Lung (tissue), 17 donors: ENCODE measurements at places on chromosomes 1 and 21. TPM values are rescaled to one million over a fixed set of nuclear protein-coding genes. Genes with fewer than 3 reads are reported as not detected.

EFNA4 gene
- 11.2 TPM for polyA plus RNA-seq

FABP3 gene
- polyA plus RNA-seq: 39.8 TPM

- DNase-seq: no peak
Observed at GRCh38 chr1:17276568-17276967, 27.7 kb downstream of the PADI3 start.

ZNF683 gene
- polyA plus RNA-seq: 0.55 TPM

DNA sequence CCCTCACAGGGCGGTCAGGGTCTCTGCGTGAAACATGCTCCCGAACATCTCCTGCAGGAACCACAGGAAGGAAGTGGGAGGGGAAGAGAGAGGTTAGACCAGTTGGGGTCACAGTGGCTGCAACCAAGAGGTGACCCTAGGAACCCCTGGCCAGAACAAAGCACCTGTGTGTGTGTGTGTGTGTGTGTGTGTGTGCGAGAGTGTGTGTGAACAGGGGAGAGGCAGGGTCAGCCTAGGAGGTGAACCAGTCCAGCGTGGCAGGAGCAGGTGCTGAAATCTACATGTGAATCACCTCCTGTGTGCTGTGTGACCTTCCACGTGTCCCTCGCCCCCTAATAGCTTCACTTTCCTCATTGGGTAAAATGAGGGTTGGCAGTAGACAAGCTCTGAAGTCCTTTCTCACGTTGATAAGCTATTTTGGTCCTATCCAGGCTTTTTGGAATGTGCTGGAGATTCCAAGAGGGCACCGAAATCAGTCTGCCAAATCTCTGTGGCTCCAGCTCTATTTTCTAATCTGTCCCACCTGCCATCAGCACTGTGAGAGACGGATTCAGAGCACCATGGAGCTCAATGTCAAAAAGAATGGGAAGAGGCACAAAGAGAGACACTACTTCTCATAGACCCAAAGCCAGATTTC is 27.8 kb downstream of the SLC26A9 start:
- no peak for DNase-seq

DNA sequence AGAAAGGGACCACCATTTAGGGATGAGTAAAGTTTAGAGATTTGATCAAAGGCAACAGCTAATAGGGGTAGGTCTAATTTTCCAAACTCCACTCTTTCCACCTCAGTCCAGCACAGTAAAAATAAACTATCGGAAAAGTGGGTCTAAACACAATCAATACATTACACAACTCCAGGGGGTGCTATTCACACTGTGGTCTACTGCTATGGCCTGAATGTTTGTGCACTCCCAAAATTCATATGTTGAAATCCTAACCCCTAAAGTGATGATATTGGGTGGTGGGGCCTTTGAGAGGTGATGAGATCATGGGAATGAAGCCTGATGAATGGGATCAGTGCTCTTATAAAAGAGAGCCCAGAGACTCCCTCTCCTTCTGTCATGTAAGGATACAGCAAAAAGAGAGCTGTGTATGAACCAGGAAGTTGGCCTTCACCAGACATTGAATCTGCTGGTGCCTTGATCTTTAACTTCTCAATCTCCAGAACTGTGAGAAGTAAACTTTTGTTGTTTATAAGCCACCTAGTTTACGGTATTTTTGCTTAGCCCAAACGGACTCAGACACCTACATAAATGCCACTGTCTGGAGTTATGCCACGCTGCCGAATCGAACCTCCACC is 193.9 kb downstream of the OMA1 start:
- no peak for DNase-seq

GRCh38 chr1:245086389-245086969 is 68.3 kb upstream of the KIF26B start:
- no peak for DNase-seq

AGO1 gene
- polyA plus RNA-seq: 3.7 TPM
